ENCODE measurements at places on chromosomes 5 and 9. TPM values are rescaled to one million over a fixed set of nuclear protein-coding genes. Genes with fewer than 3 reads are reported as not detected.
A peak's percentile ranks its signal among the peaks of the same experiment; 100 is the strongest.

GRCh38 chr9:8924562-8924961 lies 1125.0 kb upstream of the DMAC1 start:
- no peaks in the 10 kb centered on the region for H3K36me3 ChIP-seq

DNA sequence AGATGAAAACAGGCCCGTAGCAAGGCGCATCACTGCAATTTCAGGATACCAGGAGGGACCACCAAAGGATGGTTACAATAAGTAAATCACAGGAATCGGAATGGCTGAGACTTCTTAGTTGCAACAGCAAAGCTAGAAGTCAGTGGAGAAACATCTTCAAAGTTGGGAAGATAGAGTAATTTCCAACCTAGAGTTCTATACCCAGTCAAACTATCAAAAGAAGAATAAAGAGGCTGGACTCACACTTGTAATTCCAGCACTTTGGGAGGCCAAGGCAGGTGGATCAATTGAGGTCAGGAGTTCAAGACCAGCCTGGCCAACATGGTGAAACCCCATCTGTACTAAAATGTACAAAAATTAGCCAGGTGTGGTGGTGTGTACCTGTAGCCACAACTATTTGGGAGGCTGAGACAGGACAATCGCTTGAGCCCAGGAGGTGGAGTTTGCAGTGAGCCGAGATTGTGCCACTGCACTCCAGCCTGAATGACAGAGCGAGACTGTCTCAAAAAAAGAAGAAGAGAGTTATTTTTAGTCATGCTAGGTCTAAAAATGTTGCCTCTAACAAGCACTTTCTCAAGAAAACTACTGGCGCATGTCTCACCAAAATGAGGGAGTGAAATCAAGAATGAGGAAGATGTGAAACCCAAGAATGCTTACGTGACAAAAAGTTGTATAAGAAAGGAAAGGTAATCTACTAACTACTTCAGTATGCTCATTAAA lies 267.7 kb downstream of the DENND1A start:
- no peak overlapping the region for H3K27ac ChIP-seq
- H3K4me1 ChIP-seq: no peaks in the 10 kb centered on the region
- H3K27me3 ChIP-seq: no peaks in the 10 kb centered on the region
- no peak overlapping the region for H3K4me3 ChIP-seq

- H3K36me3 ChIP-seq: no peaks in the 10 kb centered on the region
- DNase-seq: no peak
- H3K4me1 ChIP-seq: peaks cover 28% of the 10 kb centered on the region
- H3K27ac ChIP-seq: peak overlapping the region; percentile 76
- no peaks in the 10 kb centered on the region for H3K27me3 ChIP-seq
These were observed 77.8 kb upstream of the LRRTM2 start for GRCh38 chr5:138952962-138953361.

HSPA9 gene
- 278 TPM for total RNA-seq

ZSWIM6 gene
- total RNA-seq: 10.2 TPM

- no peaks in the 10 kb centered on the region for H3K36me3 ChIP-seq
- no peak for DNase-seq
- H3K4me1 ChIP-seq: no peaks in the 10 kb centered on the region
- no peak overlapping the region for H3K27ac ChIP-seq
- no peak overlapping the region for H3K4me3 ChIP-seq
These were observed 311.5 kb downstream of the COX7C start for GRCh38 chr5:86929123-86929766.

GRCh38 chr9:97561501-97561900 lies 60.0 kb downstream of the TMOD1 start:
- no peak for DNase-seq
- peaks cover 11% of the 10 kb centered on the region for H3K4me1 ChIP-seq
- no peaks in the 10 kb centered on the region for H3K36me3 ChIP-seq

DNA sequence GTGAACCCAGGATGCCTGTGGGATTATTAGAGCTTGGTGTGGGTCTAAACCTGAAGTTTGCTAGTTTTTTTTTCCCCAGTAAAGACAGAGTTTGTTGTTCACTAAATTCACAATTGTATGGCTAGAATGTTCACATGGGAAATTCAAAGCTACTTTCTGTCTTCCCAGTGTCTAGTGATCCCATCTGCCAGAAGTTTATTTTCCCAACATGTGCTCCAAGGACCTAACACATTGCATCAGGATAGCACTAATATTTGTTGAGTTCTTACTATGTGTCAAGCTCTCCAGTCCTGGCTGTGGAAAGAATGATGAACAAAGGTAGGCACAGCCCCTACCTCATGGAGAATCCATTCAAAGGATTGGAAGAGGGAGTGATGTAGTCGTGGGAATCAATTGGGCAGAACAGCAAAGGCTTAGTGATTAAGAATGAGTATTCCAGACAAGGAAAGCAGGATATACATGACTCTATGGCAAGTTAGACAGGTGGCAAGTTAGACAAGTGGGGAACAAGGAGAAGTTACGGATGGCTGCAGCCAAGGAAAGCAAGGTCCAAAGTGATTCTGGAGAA lies 521.5 kb upstream of the WWC1 start:
- no peak overlapping the region for H3K27ac ChIP-seq
- DNase-seq: no peak
- H3K4me1 ChIP-seq: no peaks in the 10 kb centered on the region
- H3K27me3 ChIP-seq: no peaks in the 10 kb centered on the region

DNA sequence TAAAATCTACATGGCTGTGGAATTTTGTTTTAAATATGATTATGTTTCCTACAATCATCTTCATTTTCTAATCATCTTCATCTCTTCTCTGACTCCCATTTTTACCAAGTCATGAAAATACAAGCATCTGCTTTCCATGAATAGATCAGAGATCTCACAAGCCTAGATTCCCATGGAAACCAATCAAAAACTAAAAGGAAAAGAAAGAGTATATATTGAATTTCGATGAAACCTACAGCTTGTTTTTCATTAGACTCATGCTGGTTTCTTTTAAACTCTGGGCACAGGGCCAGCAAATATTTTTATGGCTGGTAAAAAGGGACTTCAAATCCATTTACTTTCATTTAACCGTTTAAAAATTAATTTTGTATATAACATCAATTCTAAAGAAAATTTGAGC lies 51.2 kb downstream of the INVS start:
- DNase-seq: no peak
- H3K27ac ChIP-seq: no peak overlapping the region
- no peaks in the 10 kb centered on the region for H3K36me3 ChIP-seq
- H3K27me3 ChIP-seq: no peaks in the 10 kb centered on the region
- no peaks in the 10 kb centered on the region for H3K4me1 ChIP-seq
- no peak overlapping the region for H3K4me3 ChIP-seq

GRCh38 chr5:38494763-38495162 lies 61.7 kb downstream of the LIFR start:
- H3K36me3 ChIP-seq: no peaks in the 10 kb centered on the region
- no peak for DNase-seq
- no peak overlapping the region for H3K4me3 ChIP-seq
- H3K4me1 ChIP-seq: no peaks in the 10 kb centered on the region
- H3K27me3 ChIP-seq: no peaks in the 10 kb centered on the region

DNA sequence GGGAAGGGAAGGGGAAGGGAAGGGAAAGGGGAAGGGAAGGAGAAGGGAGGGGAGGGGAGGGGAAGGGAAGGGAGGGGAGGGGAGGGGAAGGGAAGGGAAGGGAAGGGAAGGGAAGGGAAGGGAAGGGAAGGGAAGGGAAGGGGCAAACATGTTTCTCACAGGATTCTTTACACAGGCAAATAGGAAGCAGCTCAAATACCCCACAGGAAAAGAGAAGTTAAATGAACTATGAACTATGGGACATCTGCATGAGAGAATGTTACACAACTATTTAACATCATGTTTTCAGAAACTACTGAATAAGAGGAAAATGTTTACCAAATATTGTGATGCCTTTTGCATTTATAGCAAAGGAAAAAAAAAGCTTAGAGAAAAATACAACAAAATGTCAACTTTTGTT lies 125.4 kb upstream of the SLC30A5 start:
- no peak overlapping the region for H3K27ac ChIP-seq
- no peaks in the 10 kb centered on the region for H3K4me1 ChIP-seq
- DNase-seq: no peak
- no peaks in the 10 kb centered on the region for H3K36me3 ChIP-seq
